ENCODE measurements at places on chromosomes 1 and 21.

DNA sequence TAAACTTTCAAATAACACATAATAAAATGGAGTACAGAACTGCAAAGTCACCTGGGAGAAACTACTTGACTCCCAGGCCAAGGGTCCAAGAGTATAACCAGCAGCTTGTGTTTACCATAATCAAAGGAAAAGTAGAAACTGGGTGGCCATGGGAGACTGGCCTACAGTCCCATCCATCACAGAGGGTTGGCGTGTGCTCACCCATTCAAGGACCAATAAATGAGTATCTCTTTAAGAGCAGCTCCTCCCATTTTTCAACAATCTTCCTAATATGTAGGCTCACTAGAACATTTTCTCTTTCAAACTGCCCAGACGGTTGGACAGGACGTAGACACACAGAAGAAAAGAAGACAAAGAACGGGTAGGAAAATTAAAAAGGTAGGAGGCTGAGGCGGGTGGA, at the start of gene FMO3:
Gene FMO3 (plus strand): TSS at position 302 of the 400 bp plus-strand sequence. CDS start 1,754 bp downstream, outside the sequence.
- no peak for DNase-seq

- DNase-seq, result no peak
These were observed 9.4 kb downstream of the SNAP47 start for GRCh38 chr1:227744668-227745067.

- DNase-seq, result no peak
These were observed 23.4 kb downstream of the PRKCZ start for GRCh38 chr1:2073382-2074230.

GRCh38 chr1:6275826-6276782, 15.2 kb upstream of the GPR153 start:
- DNase-seq, result no peak

DNA sequence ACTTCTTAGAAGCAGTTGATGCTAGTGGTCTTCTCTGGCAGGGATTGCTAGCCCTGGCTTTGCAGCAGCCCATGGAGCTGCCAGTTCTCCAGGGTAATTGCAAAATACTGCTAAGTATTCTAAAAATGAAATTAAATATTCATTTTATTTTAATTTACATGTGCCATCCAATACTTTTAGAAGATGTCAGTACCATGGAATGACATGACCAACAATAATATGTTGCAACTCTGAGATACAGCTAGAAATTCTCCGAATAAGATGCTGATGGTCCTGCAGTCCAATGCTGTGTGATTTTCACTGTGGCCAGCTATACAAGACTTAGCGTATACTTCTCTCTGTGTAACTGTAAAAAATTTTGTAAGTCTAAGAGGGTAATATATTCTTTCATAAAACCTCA, 20.0 kb upstream of the WARS2 start:
- DNase-seq, result no peak

DNA sequence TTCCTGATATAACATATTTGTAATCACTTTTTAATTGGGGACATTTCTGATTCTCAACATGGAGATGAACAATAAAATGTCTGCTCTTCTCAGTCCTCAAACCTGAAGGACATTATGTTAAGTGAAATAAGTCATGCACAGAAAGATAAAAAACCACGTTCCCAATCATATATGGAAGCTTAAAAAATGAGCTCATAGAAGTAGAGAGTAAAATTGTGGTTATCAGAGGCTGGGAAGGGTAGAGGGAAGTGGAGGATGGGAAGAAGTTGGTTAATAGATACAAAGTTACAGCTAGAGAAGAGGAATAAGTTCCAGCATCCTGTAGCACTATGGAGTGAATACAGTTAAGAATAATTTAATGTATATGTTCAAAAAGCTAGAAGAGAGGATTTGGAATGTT, 1.5 kb upstream of the CD48 start:
- DNase-seq, result no peak

DNA sequence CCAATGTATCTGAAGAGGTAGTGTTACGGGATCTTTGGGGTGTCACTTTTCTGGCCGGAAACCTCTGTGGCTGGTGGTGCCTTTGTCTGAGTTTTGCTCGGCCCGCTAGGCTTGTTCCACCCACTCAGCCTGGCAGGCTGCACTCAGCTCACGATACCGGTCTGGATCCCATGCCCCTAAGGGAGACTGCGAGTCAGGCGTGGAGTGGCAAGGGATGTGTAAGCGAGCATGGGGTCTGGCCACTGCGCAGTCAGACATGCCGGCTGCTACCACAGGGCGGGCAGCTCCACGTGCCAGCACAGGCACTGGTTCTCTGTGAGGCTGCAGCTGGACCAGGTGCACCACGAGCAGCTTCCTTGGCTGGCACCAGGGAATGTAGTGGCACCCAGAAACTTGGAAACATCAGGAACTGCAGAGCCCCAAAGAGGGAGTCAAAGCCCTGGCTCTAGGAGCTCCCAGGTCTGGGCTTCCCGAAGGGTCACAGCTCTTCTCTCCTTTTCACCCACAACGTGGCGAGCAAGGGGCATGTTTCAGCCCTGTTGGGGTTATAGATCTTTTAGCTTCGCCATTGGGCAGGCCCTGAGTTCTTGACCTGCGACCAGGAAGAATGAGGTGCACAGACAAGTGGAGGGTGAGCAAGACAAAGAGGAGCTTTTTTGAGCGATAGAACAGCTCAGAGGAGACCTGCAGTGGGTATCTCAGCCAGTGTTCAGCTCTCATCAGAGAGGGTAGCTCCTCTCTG, 23.8 kb upstream of the LRRC8C start:
- DNase-seq, result no peak

- DNase-seq, result no peak
These were observed 4.9 kb downstream of the MEX3A start for GRCh38 chr1:156077430-156077760.

DNA sequence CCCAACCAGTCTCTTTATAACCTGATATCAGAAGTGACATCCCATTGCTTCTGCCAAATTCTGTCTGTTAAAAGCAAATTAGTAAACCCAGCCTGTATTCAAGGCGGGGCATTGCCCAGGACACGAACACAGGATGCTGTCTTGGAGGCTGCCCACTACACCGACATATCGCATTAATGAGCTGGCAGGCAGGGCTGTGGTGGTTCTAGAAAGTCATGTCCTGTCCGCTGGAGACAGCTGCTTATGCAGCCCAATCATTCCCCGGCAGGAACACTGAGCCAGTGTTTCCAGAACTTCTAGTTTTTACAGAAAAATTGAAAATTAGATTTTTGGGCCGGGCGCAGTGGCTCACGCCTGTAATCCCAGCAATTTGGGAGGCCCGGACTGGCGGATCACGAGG, 19.3 kb downstream of the C1orf167 start:
- no peak for DNase-seq

DNA sequence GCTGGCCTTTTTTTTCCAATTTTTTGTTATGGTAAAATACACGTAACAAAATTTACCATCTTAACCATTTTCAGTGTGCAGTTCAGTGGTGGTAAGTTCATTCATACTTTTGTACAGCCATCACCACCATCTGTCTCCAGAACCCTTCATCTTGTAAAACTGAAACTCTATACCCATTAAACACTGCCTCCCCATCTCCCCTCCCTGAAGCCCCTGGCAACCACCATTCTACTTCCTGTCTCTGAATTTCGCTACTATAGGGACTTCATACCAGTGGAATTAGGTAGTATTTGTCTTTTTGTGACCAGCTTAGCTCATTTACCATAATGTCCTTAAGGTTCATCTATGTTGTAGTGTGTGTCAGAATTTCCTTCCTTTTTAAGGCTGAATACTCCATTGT, 8.7 kb downstream of the PKNOX1 start:
- no peak for DNase-seq

DNA sequence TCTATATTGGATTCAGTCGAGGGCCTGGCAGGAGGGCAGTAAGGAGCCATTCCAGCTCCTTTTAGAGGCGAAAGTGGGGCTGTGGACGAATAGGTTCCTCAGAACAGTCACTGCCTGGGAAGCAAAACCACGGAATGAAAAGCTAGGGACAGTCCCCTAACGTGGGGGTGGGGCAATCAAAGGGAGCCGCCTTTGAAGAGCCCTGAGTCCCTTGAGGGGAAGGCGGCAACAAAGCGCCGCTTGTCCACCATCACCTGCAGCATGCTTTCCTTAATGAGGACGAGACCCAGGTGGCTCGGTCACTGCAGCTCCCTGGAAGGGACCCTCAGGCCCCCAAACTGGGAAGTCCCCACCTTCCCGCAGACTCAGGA, 184.7 kb downstream of the ETS2 start:
- peak; percentile 78 for DNase-seq

- no peak for DNase-seq
These were observed 34.1 kb downstream of the ACBD6 start for GRCh38 chr1:180468311-180468710.

DNA sequence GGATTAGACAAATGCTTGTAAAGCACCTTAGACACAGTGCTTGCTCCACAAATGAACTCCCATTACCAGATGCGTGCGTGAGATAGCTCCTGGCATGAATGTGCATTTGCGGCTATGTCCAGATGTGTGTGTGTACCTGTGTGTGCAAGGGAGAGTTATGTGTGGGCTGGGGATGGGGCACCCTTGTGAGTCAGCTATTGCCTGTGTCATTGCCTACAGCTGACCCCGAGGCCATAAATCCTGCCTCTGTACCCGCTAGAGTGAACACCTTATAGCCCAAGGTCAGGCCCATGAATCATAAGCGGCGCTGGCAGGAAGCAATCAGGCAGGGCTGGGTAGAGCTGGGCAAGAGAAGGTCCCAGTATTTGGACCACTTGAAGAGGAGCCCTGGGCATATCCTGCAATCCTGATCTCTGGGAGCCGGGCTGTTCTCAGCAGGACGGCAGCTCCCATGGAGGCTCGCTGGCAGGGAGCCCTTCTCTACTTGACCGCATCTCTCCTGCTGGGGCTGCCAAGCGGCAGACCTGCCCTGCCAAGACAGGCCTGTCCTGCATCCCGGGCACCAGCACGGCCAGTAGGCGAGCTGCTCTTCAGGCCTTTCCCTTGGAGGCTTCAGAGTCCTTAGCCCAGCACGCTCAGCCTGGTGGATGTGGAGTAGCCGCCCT, 86.4 kb downstream of the TMEM53 start:
- no peak for DNase-seq

GRCh38 chr1:118692143-118692542, 296.0 kb downstream of the TBX15 start:
- no peak for DNase-seq

DNA sequence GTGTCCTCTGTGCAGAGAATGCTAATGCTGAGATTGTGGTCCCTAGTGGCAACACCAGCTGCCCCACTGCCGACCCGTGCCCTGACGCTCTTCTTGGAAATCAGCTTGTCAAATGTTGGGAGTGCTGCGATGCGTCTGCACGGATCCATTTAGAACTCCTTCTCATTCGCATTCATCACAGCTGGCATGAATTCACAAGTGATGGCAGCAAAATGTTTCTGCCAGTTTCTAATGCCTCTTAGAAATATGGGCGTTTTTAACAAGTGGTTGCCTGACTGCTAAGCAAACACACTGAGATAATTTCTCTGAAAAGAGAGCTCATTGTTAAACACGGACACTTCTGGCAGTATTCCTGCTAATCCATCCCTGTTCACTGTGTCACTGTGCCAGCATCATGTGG, 131.9 kb upstream of the KCNJ6 start:
- peak; percentile 84 for DNase-seq

GRCh38 chr1:85411567-85412305, 53.2 kb downstream of the DDAH1 start:
- DNase-seq, result no peak

DNA sequence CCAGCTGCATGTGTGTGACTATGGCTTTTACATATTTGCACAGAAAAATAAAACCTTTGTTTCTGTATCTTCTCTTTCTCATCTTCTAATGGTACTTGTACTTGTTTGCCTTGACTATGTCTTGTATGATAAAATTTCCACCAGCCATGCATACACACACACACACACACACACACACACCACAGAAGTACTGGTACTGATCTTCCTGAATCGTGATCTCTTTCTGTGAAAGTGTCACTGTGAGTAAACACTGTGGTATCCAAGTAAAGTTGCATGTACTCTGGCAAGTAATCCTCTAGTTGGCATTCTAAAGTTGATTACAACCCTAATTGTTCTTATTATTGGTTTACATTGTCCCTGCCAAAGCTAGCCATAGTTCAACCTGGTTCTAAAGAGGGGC, 176.7 kb downstream of the CRB1 start:
- no peak for DNase-seq

- no peak for DNase-seq
These were observed 2.8 kb downstream of the UBE2J2 start for GRCh38 chr1:1270813-1271212.

- DNase-seq, result no peak
These were observed 16.0 kb downstream of the CHD5 start for GRCh38 chr1:6163973-6164617.

DNA sequence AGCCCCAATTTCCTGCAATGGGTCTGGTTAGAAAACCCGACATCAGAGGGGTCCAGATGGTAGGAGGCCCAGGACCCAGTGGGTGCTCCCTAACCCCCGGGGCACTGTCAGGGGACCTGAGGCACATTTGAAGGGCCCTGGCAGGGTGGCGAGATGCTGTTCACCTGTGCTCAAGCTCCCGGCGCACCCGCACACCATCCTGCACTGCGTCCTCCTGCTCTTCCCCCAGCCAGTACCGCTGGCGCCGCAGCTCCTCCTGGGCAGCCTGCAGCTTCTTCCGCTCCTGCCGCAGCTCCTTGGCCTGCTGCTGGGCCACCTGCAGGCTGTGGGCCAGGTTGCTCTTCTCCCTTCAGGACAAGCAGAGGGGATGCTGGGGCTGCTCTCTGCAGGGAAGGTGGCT, 36.0 kb downstream of the RNU1-1 start:
- no peak for DNase-seq

GRCh38 chr1:145995964-145996432, 381 bp downstream of the TXNIP start:
- DNase-seq, result no peak

DNA sequence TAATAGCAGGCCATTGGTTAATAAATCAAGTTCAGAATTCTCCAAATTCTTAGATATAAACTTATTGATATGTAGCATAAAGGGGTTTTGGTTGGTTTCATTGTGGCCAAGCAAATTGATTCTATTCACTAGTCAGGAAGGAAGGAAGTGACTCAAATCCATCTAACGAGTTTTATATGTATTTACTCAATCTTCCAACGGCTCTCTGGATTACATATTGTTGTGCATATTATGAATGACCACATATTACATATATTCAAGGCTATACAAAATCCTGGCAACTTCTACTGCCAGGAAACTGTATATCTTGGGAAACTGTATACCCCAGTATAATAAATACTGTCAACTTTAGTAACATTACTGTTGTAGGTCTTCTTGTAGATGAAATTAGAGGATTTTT, 20.1 kb upstream of the PDE4B start:
- DNase-seq, result no peak

DNA sequence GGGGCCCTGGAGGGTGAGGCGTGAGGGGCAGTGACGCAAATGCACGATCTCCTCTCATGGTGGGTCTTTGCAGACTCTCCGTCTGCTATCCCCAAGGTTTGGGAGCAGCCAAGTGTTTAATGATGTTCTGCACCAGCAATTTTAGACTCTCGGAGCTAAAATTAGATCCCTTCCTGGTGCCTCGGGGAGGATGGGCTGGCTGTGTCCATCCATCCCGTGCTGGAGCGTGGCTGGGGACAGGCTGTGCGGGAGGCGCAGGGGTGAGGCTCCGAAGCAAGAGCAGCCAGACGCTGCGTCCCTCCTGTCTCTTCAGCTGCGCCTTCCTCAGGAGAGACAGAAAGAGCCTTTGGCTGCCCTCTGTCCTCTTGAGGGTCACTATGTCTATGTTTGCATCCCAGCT, 387.6 kb downstream of the CAMTA1 start:
- no peak for DNase-seq
